ENCODE measurements at places on chromosomes 5 and 9.

- DNase-seq = no peak
- H3K36me3 ChIP-seq = peaks cover 9% of the 10 kb centered on the region
- H3K4me1 ChIP-seq = peaks cover 4% of the 10 kb centered on the region
- H3K27ac ChIP-seq = no peak overlapping the region
- H3K4me3 ChIP-seq = peak overlapping the region; percentile 85
- H3K27me3 ChIP-seq = no peaks in the 10 kb centered on the region
These were observed 388 bp downstream of the ANKS6 start for GRCh38 chr9:98795970-98796363.

DNA sequence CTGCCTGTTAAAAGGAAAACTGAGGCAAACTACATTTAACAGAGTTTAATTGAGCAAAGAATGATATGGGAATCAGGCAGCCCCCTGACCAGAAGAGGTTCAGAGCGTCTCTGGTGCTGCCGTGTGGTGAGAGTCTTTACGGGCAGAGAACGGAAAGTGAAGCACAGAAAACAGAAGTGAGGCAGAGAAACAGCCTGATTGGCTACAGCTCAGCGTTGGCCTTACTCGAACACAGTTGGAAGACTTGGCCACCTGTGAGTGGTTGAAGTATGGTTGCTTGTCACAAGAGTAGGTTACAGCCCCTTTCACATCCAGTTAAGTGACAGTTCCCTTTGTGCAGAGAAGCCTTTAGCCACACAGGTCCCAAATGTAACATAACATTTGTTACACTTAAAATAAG lies 16.9 kb upstream of the FBP1 start:
- H3K27me3 ChIP-seq = no peaks in the 10 kb centered on the region
- no peak overlapping the region for H3K27ac ChIP-seq
- DNase-seq = no peak
- H3K4me1 ChIP-seq = peaks cover 5% of the 10 kb centered on the region

- no peak overlapping the region for H3K4me3 ChIP-seq
- H3K27me3 ChIP-seq = no peaks in the 10 kb centered on the region
- no peak for DNase-seq
- no peaks in the 10 kb centered on the region for H3K4me1 ChIP-seq
- H3K36me3 ChIP-seq = no peaks in the 10 kb centered on the region
- H3K27ac ChIP-seq = no peak overlapping the region
These were observed 55.3 kb upstream of the SLCO6A1 start for GRCh38 chr5:102554082-102554481.

DNA sequence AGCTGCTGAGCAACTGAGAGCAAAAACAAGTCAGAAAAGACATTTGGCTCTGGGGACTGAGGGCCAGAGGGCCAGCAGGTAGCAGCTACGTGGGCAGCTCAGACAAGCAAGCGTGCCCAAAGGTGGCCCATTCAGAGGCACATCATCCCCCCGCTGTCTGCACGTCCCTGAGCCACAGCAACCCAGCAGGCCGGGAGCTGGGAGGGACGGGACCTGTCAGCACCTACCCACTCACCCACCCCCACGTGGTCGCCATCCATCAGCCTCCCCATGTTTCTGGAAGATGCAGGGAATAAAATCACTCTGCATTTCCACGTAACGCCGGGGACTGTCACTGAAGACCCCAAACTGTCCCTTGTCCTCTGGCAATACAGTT lies 167.8 kb downstream of the COL23A1 start:
- H3K36me3 ChIP-seq = no peaks in the 10 kb centered on the region
- DNase-seq = peak; percentile 18
- peaks cover 3% of the 10 kb centered on the region for H3K4me1 ChIP-seq

DNA sequence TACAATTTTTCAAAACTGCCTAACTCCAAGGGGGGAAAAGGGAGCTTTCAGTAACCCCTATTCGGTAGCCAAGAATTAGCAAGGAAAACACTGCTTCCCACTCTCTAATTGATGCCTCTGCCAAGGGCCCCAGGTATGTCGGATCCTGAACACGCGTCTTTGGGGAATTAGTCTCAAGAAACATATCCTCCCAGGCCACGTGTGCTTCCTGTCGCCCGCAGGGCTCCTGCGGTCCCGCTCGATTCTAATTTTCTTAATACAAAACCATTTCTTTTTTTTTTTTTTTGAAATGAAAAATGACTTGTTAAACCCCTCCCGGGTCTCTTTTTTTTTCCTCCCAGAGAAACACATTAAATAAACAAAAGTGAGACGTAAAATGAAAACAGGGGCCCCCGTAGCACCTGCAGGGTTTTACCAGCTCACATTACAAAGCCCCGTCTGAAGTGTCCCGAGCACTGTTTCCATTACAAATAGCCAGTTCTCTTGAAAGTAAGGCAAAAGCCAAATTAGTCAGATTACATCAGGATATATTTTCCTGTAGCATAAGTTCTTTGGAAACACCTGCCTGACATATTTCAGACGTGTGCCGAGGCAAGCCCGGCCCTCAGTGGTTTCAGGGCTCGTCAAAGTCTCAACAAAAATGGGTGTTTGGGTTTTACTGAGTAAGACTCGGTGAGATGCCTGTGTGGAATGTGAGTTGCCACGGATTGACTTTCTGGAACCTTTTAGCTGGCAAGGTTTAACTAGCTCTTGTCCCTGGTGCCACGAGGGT lies 21.5 kb downstream of the SMIM23 start:
- peak overlapping the region; percentile 49 for H3K4me3 ChIP-seq
- H3K4me1 ChIP-seq = peaks cover 9% of the 10 kb centered on the region
- H3K27ac ChIP-seq = no peak overlapping the region
- H3K27me3 ChIP-seq = no peaks in the 10 kb centered on the region
- DNase-seq = no peak

DNA sequence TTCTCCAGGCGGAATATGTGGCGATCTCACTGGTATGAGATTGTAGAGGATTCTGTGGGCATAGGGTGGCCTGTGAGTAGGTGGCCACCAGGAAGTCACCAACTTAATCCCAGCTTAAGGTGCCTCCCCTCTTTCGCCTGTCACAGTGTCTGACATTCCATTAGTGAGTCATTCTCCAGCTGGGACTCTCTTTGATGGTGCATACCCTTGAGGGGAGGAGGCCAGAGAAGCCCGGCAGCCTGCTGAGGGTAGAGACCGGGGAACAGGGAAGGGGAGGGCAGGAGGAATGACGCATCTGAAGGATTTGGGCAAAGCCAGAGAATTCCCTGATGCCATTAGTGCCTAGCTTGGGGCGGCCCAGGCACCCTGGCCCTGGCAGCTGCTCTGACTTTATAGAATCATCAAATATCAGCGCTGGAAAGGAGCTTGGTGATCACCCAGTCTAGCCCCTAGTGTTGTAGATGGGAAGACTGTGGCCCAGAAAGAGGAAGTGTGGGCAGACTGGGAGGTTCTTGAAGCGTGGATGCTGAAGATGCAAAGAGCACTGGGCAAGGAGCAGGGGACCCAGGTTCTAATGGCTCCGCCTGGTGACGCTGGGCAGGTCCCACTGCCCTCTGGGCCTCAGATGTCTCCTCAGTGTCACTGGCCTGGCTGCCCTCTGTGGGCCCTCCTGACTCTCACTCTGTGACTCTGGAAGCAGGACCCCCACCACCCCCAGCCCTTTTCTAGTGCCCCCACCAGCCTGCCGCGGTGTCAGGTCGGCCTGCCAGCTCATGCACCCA lies 41.4 kb downstream of the DAB2IP start:
- peaks cover 4% of the 10 kb centered on the region for H3K36me3 ChIP-seq
- no peak overlapping the region for H3K4me3 ChIP-seq
- peak; percentile 65 for DNase-seq
- no peaks in the 10 kb centered on the region for H3K27me3 ChIP-seq

- DNase-seq = no peak
- H3K36me3 ChIP-seq = no peaks in the 10 kb centered on the region
- no peaks in the 10 kb centered on the region for H3K27me3 ChIP-seq
- no peaks in the 10 kb centered on the region for H3K4me1 ChIP-seq
These were observed 8.3 kb upstream of the ENC1 start for GRCh38 chr5:74648835-74649293.

DNA sequence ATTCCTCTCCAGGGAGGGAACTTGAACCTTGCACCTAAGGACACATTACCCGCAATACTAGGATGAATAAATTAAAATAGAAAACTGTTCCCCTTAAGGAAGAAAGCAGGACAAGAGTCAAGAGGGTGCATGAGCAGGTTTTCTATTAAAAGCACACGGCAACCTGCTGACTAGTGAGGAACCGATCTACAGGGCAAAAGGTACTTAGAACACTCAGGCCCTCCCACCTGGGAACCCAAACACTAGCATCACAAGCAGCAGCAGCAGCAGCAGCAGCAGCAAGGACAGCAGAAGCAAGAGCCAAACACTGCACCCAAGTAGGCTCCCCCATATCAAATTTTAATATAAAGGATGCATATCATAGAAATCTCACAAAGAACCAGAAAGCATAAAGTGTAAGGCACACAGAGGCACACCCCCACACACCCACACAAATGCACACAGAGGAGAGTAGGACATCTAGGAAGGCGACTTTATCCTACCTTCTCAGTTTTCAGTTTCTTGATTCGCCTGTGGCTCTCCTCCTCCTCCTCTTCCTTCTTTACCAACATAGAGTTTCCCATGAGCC lies 2.8 kb downstream of the ZNF608 start:
- peaks cover 5% of the 10 kb centered on the region for H3K36me3 ChIP-seq
- peaks cover 8% of the 10 kb centered on the region for H3K4me1 ChIP-seq
- no peak for DNase-seq
- no peak overlapping the region for H3K27ac ChIP-seq
- no peak overlapping the region for H3K4me3 ChIP-seq
- no peaks in the 10 kb centered on the region for H3K27me3 ChIP-seq

DNA sequence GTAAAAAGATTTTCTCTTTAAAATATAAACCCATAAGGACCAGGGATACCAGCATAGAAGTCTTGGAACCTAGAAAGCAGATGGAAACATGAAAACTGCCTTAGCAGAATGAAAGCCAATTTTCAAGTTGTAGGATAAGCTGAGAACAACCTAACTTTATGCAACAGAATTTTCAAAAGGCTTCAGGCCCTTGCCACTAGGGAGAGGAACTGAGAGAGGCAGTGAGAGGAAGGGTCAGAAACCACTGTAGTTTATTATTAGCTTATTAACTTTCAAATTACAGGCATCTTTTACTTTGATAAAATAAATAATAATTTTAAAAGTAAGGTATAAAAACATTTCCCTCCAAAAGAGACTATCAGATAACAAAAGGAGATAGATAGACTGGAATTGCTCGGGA lies 33.4 kb downstream of the FAM81B start:
- H3K4me3 ChIP-seq = no peak overlapping the region
- no peaks in the 10 kb centered on the region for H3K4me1 ChIP-seq
- H3K36me3 ChIP-seq = no peaks in the 10 kb centered on the region
- no peak overlapping the region for H3K27ac ChIP-seq

GRCh38 chr5:112977440-112977861 lies 853 bp downstream of the DCP2 start:
- H3K4me1 ChIP-seq = peaks cover 3% of the 10 kb centered on the region
- no peaks in the 10 kb centered on the region for H3K27me3 ChIP-seq
- H3K4me3 ChIP-seq = peak overlapping the region; percentile 98
- DNase-seq = no peak

GRCh38 chr9:98284754-98285153 lies 29.3 kb upstream of the TBC1D2 start:
- H3K27ac ChIP-seq = no peak overlapping the region
- no peaks in the 10 kb centered on the region for H3K36me3 ChIP-seq
- no peaks in the 10 kb centered on the region for H3K4me1 ChIP-seq
- no peak overlapping the region for H3K4me3 ChIP-seq
- no peaks in the 10 kb centered on the region for H3K27me3 ChIP-seq
